ENCODE measurements at places on chromosomes 7 and 10.

DNA sequence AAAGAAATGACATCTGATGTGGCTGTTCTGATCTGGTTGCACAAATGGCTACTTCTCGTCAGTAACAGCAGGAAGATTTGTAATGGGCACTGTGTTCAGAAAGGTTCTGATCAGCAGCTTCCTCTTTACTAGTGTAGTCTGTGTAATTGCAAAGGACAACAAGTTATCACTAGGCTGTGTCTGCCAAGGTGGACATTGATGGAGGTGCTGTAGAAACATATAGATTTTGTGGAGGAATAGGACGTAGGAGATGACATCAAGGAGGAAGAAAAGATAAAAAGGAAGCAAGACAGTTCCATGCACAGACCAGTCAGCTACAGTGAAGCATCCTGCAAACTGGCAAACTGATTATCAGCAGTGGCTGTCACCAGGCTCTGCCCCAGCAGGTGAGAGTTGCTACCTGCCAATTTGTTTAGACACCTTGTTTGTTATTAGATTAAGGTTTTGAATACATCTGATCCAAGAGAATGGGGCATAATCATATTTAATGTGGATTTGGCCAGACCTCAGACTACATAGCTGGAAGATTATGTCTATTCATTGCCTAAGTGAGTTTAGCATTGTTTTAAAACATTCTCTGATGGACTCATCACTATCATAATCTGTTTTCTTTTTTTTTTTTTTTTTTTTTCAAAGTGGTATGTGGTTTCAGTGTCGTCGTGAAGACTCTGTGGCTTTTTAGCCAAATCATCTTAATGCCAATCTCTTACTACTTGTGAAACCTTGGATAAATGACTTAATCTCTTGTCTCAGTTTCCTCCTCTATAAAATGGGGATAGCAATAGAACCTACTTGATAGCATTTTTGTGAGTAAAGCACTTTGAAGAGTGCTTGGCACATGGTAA, 417.9 kb upstream of the LRGUK start:
- DNase-seq, result no peak

- no peak for DNase-seq
Measured at GRCh38 chr7:140212100-140212881, 35.5 kb upstream of the KDM7A start.

DNA sequence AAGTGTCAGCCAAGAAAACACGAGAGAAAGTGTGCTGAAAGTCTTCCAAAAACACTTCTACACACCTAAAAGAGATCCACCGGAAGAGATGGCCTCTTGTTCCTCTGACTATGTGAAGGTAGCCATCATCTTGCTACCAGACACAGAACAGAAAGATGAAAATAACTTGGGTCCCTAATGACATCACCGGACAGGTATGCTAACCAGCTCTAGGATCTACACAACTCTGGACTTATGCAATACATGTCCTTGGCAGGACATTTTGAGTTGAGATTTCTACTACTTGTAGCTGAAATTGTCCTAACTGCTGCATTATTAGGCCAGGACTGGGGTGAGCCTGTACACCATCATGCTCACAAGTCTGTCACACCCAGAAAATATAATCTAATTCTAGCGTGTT, 358.7 kb downstream of the ELMO1 start:
- DNase-seq, result no peak

- no peak for DNase-seq
Measured at GRCh38 chr10:42979181-42979580, 97.7 kb upstream of the RET start.

DNA sequence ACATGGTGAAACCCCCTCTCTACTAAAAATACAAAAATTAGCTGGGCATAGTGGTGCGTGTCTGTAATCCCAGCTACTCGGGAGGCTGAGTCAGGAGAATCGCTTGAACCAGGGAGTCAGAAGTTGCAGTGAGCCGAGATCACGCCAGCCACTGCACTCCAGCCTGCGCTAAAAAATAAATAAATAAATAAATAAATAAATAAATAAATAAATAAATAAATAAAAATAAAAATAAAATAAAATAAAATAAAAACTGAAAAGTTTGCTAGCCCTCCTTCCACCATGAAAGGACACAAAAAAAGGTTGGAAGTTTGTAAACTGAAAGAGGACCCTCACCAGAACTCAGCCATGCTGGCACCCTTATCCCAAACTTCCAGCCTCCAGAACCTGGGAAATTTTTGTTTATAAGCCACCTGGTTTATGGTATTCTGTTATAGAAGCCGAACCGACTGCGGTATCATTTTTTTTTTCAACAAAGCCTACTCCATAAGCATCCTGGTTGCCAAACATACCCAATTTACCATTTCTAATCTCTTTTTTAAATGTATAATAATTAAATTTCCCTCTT, 448.2 kb downstream of the SEMA3D start:
- DNase-seq, result no peak

DNA sequence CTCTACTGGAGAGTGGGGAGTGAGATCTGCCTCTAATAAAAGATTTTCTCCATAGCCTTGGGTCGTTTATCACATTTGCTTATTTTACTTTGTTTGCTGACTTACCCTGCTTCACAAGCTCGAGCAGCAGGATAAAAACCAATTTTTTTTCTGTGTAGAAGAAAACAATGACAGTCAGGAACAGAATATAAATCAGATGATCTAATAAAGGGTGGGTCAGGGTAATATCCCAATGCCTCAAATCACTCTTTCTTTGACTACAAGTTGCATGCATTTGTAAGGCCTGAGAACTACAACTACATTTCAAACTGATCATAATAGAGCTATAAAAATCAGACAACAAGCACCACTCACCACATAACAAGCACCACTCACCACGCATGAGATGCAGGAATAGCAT, 174.4 kb upstream of the ADARB2 start:
- no peak for DNase-seq

GRCh38 chr10:24777196-24777595, 53.5 kb upstream of the ARHGAP21 start:
- DNase-seq, result no peak

GRCh38 chr10:103204353-103205255, 11.5 kb upstream of the NT5C2 start:
- no peak for DNase-seq

GRCh38 chr10:124494046-124494807, 32.6 kb downstream of the LHPP start:
- no peak for DNase-seq

- DNase-seq, result no peak
Measured at GRCh38 chr7:26620352-26620751, 244.0 kb downstream of the SKAP2 start.

GRCh38 chr7:157881048-157881771, 544.4 kb downstream of the DNAJB6 start:
- no peak for DNase-seq

GRCh38 chr10:128065881-128066534, 60.2 kb downstream of the MKI67 start:
- no peak for DNase-seq

- DNase-seq, result no peak
Measured at GRCh38 chr7:28102797-28103196, 77.8 kb downstream of the JAZF1 start.

GRCh38 chr7:79702116-79702515, 248.6 kb upstream of the MAGI2 start:
- no peak for DNase-seq

- no peak for DNase-seq
Measured at GRCh38 chr10:31803606-31804351, 124.9 kb downstream of the ARHGAP12 start.

DNA sequence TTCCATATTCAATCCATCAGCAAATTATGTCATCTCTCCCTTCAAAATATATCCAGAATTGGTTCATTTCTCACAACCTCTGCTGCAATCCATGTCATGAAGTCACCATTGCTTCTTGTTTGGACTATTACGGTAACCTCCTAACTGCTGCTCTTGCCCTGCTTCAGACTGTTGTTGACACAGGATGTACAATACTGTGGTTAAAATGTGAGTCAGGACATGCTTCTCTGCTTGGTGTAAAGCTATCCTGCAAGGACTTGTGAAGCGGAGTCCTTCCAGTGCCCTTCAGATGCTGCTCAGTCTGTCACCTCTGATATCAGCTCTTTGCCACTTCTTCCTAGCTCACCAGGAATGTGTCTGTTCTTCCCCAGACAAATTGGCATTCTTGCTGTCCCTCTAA, 10.4 kb upstream of the NXPH1 start:
- DNase-seq, result no peak

- no peak for DNase-seq
Measured at GRCh38 chr10:29377333-29377961, 88.6 kb downstream of the LYZL1 start.

DNA sequence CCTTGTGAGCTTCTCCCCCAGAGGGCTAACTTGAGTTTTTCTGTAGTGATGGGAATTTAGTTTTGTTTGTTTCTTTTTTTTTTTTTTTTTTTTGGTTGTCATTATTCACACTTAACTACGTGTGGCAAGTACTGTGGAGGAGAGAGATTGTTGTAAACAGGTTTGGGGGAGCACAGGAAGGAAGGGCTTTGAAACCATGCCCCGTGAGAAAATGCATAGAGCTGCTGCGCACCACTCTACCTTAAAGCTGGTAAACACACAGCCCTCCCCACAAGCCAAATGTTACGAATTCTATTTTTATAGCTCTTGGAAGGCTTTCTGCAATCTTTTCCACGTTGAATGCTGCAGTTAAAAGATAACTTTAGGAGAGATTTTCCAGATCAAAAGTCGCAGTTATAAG, 76.2 kb downstream of the ZNF22 start:
- no peak for DNase-seq

DNA sequence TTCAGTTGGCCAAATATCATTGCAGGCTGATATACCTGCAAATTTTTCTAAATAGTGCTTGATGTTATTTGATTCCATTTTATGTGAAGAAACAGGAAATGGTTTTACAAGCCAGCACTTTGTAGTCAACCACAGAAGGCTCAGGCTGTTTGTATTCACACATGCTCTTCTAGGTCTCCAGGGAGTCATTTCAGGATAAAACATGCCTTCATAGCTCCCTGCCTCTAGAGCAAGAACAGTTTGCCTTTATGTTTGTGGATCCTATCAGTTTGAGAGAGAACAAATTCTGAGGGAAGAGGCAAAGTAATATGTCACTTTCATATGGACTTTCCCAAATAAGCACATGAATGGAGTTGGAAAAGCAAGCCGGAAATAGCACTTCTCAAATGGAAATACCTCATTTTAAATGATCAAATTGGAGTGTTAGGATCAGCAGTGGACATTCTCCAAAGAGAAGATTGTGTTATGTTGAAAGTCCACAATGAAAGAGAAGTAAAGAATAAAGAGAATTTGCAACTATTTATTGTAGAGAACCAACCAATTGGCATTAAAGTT, 277.6 kb downstream of the KCND2 start:
- no peak for DNase-seq

- no peak for DNase-seq
Measured at GRCh38 chr10:130772676-130773075, 538.8 kb downstream of the TCERG1L start.

DNA sequence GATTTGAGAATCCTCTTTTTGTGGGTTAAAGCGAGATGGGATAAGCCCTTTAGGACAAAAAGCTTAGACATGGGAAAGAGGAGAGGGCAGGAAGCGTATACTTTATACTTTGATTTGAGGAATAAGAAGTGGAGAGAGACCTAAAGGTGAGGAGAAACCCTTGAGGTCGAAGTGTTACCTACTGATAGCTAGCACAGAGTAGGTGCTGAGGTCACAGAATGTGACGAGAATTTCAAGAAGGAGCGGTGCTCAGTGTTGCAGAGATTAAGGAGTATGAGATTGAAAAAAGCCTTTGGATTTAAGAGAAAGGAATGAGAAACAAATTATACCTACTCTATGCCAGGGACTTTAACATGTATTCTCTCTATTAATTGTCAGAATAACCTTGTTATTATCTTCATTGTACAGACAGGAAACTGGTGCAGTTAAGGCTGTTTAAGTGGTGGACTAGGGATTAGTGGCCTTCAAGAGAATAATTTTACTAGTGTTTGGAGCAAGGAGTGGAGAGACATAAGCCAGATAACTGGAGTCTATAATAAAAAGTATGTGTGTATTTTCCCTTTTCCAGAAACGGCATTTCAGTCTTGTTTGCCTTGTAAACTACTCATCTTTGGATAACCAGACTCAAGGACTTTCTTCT, 8.8 kb downstream of the CAPZA2 start:
- DNase-seq, result no peak

GRCh38 chr7:8310876-8311275, 48.9 kb upstream of the ICA1 start:
- DNase-seq, result no peak

GRCh38 chr10:5498791-5499492, 428 bp downstream of the CALML5 start:
- DNase-seq, result no peak

GRCh38 chr7:100804681-100805431, 22.5 kb downstream of the EPHB4 start:
- no peak for DNase-seq

DNA sequence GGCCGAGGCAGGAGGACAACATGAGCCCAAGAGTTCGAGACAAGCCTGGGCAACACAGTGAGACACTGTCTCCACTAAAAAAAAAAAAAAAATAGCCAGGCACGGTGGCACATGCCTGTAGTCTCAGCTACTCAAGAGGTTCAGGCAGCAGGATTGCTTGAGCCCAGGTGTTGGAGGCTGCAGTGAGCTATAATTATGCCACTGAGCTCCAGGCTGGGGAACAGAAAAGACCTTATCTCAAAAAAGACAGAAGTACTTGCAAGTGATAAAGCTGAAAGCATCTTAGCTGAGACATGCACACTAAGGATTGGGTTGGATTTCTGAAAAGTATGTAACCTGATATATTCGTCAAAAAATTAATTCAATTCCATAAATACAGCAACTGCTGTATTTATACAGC, 68.4 kb downstream of the PPP1R3C start:
- DNase-seq, result no peak

- no peak for DNase-seq
Measured at GRCh38 chr7:76209310-76209709, 7.6 kb downstream of the SRRM3 start.

DNA sequence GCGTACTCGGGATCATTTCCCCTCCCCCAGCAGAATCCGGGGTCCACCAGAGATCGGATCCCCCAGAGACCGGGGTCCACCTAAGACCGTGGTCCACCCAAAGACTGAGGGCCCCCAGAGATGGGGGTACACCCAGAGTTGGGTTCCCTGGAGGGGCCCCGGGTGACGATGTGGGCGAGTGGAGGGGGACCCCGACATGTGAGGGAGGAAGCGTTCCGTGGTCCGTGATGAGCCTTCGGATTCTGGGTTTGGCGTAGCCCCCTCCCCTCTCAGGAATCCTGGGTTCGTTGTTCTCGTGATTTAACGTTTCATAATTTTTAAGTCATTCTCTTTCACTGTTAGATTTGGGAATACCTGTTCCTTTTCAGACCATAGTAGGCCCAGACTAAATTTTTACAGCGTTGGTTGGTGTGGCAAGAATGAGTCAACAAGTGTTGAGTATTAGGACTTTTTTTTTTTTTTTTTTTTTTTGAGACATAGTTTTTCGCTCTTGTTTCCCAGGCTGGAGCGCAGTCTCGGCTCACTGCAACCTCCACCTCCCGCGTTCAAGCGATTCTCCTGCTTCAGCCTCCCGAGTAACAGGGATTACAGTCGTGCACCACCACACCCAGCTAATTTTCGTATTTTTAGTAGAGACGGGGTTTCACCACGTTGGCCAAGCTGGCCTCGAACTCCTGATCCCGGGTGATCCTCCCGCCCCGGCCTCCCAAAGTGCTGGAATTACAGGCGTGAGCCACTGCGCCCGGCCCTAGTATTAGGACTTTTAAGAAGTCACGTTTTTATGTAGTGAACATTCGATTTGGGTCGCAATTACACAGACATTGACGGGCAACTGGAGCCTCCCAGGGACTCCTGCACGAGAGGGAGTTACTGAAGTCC, 672 bp downstream of the GTPBP4 start:
- no peak for DNase-seq

GRCh38 chr10:84241185-84241790, at the start of gene LRIT1:
Gene LRIT1 (minus strand): TSS chr10:84241546. CDS start chr10:84241439, 107 bp downstream.
- DNase-seq, result no peak

Data from stimulated activated CD8-positive, alpha-beta memory T cell treated with anti-CD3 and anti-CD28 coated beads, Interleukin-2, amount 100 ng/mL, for 1 hour (primary cell).